ENCODE measurements at places on chromosomes 4 and X.

DNA sequence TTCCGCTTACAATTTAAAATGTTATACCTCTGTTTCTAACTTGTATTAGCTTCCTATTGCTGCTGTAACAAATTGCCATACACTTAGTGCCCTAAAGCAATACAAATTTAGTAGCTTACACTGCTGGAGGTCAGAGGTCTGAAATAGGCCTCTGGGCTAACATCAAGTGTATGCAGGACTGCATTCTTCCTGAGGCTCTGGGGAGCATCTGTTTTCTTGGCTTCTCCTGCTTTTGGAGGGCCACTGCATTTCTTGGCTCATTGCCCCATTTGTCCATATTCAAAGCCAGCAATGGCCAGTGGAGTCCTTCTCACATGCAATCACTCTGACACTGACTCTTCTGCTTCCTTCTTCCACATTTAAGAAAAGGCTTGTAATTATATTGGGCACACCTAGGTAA, 639.8 kb upstream of the INTU start:
- DNase-seq: no peak

DNA sequence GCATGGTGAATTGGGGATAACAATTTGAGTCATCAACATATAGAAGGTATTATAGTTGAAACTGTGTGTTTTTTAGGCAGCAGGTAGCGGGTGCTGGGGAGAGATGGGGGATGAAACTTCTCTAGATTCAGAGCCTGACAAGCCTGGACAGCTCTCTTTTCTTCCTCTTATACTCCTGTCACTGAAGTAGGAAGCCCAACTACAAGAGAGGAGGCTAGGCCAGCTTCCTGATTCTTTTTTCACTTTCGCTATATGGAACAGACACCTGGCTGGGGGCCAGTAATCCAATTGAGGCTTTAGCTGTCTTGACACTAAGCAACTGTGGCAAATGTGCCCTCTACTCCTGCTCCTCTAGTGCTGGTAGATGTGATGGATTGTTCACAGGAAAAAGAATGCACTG, 69.2 kb downstream of the PHKA1 start:
- DNase-seq: no peak

- no peak for DNase-seq
These were observed at the start of gene BMP3 for GRCh38 chr4:81030061-81030980. TSS of gene BMP3 (plus strand) at chr4:81030708. CDS start at chr4:81031285, 577 bp downstream.

- no peak for DNase-seq
These were observed 833 bp downstream of the FGD1 start for GRCh38 chrX:54494989-54495813.

DNA sequence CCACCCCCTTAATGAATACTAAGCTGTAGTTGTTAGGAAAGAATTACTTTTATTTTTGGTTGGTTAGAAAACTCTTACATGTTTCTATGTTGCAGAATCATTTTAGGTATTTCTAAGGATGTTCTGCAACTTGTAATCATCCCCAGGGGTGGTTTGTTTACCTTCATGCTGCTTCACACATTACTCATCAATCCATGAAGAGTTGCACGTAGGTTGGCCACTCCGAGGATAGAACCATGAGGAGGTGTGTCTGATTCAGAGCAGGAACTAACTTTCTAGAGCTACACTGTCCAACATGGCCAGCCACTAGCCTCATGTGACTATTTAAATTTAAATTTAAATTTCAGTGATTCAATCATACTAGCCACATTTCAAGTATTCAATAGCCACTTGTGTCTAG, 127.2 kb upstream of the FRMPD4 start:
- no peak for DNase-seq

GRCh38 chr4:37243051-37243450, 1.5 kb upstream of the NWD2 start:
- no peak for DNase-seq

DNA sequence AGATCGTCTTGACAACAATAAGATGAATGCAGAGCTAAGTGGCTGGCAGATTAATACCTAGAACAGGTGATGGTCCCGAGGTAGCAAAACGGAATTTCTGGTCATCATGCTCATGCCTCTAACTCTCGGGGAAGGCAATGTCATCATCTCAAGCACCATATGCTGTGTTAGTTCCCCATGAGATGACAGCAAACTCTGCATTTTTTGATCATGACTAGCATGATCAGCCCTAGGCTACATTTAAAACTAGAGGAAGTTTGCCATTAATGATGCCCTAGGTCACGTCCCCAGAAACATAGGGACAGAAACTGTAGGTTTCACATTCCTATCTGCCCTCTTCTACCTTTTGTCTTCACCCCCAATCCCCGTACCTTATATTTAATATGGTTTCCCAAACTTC, 11.6 kb downstream of the LPAR4 start:
- no peak for DNase-seq

All from T-helper 2 cell (primary cell).